Activated gamma-delta T cell treated with anti-CD3 and anti-CD28 coated beads, Interleukin-2, amount 50 U/mL, for 16 hours (primary cell): ENCODE measurements at places on chromosomes 11 and 22.

- no peak for DNase-seq
Measured at GRCh38 chr11:12585861-12586260, 88.4 kb upstream of the TEAD1 start.

DNA sequence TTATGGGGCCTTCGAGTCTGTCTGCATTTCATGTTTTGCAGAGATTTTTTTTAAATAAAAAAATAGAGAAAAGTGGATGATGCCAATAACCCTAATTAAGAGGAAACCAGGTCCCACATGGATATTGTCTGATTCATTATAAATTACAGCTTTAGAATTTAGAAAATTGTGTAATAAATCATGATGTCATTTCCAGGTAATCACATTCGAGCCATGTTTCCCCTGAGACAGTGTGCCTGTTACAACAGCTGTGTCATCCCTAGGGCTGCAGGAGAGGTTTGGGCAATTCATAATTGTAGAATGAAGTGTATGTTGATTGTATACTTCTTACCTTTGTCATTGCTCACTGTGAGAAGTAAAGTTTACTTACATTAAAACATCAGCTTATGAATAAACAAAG lies 38.3 kb downstream of the NCAM1 start:
- no peak for DNase-seq

DNA sequence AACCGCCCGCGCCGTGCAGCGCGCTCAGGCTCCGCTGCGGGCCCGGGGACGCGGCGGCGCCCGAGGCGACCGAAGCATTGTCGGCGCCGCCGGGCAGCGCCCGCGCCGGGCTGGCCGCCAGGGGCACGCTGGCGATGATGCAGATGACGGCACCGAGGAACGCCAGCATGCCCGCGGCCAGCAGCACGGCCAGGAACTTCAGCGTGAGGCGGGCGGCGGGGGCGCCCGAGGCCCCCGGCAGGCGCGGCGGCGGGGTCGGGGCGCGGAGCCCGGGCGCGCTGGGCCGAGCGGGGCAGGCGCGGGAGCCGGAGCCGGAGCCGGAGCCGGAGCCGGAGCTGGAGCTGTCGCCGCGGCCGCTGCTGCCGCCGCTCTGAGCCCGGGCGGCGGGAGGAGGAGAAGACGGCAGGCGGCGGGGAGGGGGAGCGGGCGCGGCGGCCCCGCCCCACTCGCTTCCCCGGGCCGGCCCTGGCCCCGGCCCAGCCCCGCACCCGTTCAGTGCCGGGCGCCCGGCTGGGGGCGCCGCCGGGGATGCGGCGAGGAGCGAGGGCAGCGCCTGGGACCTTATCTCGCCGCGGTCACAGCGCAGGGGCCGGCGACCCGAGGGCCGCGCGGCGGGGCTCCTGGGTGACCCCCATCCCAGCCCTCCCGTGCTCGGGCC lies at the start of gene NPTXR:
Gene NPTXR, minus strand, starts transcription at position 372 of the 658 bp plus-strand sequence.
- DNase-seq = no peak

DNA sequence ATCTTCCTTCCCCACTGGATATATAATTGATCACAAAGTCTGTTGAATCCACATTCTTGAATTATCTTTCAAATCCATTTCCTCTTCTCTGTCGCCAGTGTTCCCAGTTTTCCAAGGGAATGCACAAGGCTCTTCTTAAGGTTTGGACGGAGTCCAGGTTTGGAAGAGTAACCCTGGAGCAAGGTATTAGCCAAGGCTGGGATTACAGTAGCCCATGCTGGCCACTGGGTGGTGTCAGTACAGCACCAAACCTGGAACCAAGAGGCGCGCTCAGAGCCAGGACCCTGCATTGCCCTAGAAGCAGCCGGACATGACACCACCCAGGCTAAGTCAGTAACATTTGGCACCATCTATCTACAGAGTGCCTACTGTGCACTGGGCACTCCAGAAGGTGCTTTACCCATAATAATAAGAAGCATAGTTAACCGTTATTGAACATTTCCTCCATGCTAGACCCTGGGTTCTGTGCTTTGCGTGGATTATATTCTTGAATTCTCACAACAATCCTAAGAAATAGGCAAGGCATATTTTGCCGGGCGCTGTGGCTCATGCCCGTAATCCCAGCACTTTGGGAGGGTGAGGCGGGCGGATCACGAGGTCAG lies 48.0 kb upstream of the CLPB start:
- peak; percentile 19 for DNase-seq

DNA sequence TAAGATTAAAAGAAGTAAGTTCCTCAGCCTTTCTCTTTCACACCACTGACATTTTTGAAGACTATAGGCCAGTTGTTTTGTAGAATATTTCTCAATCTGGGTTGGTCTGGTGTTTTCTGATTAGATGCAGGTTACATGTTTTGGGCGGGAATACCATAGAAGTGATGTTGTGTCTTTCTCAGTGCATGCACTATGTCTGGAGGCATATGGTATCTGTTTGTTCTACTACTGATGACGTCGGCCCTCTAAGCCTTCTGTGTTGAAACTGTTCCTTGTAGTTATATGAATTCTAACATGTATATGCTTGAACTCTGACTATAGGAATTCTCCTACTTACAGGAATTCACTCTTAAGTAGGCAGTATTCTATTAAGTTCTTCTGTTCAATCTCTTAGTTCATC lies 21.6 kb downstream of the ZFTA start:
- no peak for DNase-seq

DNA sequence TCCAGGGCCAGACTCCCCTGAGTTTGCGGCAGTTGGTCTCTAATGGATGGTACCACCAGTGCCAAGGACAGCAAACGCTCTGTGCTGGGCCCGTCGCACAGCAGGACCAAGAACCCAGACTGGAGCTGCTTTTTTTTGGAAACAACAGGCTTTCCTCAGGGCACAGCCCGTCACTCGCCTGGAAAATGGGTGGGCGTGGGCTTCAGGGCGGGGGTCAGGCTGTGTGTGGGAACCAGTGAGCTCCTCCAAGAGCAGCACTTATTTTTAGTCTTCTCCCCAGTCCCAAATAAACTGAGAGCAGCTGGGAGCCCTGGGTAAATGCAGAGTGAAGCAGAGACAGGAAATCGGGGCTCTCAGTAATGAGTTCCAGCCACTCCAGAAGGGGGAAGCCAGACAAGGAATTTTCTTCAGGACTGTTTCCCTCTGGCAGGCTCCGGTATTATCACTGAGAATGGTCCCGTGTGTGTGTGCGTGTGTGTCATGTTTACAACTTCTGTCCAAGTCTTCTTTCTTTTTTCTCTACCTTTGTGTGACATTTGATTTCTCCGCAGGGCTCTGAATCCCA lies 63.0 kb downstream of the PPFIBP2 start:
- DNase-seq = no peak

GRCh38 chr11:96318399-96318798 lies 24.6 kb downstream of the MAML2 start:
- no peak for DNase-seq

DNA sequence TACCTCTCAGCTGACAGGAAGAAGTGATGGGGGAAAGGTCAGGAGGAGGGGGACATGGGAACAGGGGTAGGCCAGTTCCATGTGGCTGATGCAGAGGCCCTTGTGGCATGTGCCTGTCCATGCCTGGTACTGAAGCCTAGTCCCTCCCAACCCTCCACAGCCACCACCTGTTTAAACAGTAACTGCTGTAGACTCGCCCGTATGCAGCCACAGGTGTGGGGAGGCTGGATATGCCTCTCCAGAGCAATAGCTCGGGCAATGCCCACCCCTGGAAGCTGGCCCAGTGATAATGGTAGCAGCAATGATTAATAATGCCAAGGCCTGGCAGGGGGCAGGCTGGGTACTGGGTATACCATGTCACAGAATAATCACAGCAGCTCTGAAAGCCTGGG lies 2.3 kb downstream of the SMTN start:
- DNase-seq = no peak

DNA sequence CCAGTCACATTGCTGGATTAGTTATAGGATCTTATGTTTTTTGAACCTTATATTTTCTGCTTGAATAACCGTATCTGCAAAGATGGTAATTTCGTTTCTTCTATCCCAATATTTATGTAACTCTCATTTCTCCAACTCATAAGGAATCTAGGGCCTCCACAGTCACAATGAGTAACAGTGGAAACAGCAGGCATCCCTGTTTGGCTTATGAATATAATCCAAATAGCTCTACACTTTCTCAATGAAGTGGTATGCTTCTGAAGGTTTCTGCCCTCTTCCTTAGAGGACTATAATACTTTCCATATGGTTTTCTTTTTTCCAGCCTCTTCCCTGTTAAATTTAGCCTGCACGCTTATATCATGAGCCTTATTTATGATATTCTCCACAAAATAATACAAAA lies 16.5 kb downstream of the ATP6V1E1 start:
- DNase-seq = no peak

DNA sequence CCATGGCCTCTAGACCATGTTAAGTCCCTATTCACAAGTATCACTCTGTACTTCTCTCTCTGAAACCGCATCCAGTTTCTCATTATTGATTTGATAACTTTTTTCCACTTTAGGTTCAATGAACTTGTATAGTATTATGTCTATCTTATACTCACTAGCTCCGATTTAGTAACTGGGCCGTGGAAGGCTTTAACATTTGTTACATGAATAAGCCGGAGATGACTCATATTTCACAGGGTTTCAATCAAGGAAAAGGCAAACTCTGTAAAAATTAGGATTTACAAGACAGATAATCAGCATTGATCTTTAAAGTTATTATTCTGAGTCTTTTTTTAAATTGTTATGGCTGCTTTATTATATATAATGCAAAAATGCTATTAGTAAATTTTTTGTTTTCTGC lies 662.2 kb upstream of the CNTN5 start:
- DNase-seq = no peak

DNA sequence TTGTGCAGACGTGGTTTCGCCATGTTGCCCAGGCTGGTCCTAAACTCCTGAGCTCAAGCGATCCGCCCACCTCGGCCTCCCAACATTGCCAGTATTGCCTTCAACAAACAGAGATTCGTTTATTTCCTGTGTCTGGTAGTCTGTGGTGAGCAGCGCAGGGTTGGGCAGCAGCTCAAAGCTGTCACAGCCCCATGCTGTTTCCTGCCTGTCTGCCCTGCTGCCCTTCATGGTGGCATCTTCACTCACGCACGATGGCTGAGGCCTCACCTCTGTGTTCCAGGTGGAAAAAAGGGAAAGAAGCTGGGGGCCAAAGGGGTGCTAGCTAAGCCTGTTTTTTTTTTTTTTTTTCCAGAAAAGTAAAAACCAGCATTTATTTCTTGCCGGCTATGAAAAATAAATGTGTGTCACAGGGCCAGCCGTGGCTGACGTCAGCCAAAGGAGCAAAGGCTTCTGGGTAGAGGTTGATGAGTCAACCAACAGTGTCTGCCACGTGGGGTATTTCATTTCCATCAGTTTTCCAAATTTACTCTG lies 28.8 kb downstream of the TBC1D22A start:
- DNase-seq = peak; percentile 62
